ENCODE measurements at places on chromosomes 16 and 17.

GRCh38 chr17:51873302-51873701 is 285.2 kb downstream of the CA10 start:
- no peak for DNase-seq

- DNase-seq, result no peak
Measured at GRCh38 chr17:2338315-2338657, 985 bp downstream of the SGSM2 start.

DNA sequence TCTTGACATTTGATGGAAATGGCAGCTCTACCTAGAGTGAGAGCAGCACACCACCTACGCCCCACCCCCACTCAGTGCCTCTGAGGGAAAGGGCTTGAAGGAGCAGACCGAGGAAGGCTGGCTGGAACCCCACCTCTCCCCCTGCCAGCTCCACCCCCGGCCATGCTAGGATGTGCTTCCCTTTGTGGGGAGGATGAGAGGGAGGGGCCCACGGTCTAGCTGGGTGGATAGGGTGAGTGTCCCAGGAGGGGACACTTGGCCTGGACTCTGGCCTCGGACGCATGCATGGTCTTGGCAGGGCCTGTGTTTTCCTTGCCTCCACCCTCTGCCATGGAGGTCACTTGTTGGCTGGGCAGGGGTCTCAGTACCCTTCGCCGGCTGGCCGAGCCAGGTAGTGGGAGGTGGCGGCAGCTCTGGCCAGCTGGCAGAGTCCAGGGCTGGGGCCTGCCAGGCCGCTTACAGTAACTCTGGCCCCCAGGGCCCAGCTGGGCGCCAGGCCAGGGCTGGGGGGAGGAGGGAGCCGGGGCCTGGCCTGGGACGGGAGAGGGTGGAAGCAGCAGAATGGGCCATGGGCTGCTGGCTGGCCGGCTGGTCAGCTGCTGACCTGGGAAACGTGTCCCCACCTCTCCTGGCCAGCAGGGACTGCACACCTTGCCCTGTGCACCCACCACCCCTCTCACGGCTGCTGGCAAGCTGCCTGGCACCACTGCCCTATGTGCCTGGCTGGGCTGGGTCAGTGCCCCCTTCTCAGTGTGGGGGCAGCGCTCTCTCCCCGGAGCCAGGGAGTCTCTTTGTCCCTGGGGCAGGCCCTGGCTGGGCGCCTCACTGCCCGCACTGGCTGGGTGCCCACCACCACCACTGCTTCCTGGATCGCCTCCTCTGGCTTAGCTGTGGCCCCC is 23.0 kb downstream of the RARA start:
- no peak for DNase-seq

DNA sequence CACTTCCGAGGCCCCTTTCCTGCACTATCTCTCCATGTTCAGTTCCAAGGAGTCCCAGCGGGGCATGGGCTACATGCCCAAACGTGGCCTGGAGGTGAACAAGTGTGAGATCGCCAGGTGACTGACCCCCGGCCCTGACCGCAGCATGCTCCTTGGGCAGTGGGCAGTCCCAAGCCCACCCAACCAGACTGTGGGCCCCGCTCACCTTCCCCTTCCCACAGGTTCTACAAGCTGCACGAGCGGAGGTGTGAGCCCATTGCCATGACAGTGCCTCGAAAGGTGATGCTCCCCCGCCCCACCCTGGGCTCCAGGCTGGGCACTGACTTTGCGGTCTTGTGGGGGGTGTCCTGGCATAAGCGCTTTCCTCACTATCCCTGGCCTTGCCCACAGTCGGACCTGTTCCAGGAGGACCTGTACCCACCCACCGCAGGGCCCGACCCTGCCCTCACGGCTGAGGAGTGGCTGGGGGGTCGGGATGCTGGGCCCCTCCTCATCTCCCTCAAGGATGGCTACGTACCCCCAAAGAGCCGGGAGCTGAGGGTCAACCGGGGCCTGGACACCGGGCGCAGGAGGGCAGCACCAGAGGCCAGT is 4.7 kb downstream of the CORO1A start:
- DNase-seq, result no peak

All from activated CD4-positive, alpha-beta T cell treated with anti-CD3 and anti-CD28 coated beads for 1 hour (primary cell).